ENCODE measurements at places on chromosomes 1 and 21.

- no peak for DNase-seq
These were observed 359.5 kb upstream of the PLXNA2 start for GRCh38 chr1:208603721-208604120.

DNA sequence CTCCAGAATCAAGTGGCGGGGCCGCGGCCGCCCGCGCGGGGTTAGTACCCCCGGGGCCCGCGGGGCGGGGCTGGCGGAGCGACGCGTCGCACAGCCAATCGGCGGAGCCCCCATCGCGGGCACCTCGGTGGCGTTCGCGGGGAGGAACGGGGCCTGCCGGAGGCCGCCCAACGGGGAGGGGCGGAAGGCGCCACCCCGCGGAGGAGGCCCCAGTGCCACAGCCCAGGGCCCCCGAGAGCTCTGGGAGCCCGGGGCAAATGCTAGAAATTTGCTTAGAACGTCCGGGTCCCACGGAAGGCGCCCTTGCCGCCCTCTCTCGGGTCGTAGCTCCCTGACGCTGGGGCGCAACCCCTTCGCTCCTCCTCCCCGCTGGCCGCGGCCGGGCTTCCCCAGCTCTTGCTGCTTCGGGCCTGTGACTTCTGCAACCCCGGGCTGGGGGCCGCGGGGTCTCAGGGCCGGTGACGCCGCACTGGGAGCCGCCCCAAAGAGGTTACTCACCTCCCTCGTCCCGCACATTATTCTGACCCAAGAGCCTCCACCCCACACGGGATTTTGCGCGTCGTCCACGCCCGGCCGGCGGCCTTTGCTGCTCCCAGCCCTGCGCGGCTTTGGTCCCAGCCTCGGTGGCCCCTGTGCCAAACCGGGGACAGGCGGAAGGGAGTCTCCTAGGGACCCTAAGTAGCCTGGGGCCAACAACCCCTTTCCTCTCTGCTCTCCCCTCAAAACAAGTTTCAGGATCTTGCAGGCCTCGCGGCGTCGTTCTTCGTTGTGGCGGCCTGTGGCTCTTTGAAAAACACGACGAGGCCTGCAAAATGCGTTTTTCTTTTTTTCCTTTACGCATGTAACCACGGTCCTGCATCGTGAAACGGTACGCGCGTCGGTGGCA is at the start of gene RUNX3:
Gene RUNX3 (minus strand): TSS at position 17 of the 886 bp plus-strand sequence. CDS start 408 bp downstream, outside the sequence.
- DNase-seq, result peak; percentile 73

- DNase-seq, result peak; percentile 89
These were observed 18.3 kb upstream of the HDAC1 start for GRCh38 chr1:32273391-32274208.

DNA sequence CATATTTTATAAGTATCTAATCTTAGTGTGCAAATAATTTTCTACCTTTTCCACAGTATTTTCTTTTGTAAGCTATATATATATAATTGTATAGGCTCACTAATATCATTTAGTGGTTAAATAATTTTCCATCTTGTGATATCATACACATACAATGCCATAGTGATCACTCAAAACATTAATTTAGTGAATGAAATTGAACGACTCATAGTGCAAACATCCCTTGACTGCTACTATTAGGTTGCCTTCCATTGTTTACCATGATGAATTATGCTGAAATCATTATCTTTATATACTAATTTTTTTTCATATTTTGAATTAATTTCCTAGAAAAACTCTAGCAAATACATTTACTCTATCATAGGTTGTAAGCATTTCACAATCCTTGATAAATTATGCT is 127.1 kb downstream of the PCNX2 start:
- no peak for DNase-seq

- no peak for DNase-seq
These were observed 365.5 kb downstream of the PRDM2 start for GRCh38 chr1:14065486-14065885.

DNA sequence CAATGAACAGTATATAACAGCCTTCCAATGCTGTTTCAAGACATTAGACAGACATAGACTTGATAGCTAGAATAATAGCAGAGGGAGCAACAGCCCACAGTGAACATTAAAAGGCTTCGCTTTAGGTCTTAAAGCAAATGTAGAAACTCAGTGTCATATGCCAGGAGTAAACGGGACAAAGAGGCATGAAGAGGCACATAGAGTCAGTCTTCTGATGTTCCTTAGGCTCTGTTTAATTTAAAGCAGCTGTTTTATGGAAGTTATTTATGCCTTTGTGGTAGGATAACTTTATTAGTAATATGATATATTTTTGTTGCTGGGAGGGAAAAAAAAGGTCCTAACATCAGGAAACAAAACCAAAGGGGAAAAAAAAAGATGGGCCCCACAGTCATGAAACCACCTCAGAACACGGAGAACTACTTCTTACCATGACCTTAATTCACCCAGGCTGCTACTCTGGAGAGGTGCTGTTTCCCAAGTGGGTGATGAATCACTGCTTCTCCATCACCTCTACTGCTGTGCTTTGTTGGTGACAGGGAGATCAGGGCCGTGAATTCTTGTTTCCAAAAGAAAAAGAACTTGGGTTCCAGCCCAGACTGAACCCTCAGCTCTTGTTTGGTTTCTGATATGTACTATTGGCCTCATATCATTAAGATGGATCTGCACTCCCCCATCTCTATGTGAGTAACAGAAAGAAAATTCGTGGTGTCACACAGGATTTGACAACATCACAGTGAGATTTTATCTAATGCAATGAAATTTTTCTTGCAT is 616.9 kb downstream of the KIF26B start:
- DNase-seq, result no peak

DNA sequence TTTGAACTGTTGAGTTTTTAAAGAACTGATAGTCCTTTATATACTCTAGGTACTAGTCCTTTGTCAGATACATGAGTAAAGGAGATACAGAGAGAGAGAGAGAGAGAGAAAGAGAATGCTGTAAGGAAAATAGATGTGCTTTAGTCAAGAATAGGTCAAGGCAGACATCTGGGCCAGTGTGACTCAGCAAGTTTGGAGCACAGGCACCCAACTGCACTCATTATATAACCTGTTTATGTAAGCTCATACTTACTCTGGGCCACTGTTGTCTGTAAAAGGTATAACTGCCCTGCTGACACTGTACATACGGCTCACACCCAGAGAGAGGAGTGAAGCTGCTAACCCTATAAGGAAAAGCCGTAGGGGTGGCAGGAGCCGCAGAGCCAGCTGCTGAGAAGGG is 32.2 kb upstream of the AKT3 start:
- no peak for DNase-seq

- DNase-seq, result no peak
These were observed 6.8 kb upstream of the IFNGR2 start for GRCh38 chr21:33396436-33396835.

DNA sequence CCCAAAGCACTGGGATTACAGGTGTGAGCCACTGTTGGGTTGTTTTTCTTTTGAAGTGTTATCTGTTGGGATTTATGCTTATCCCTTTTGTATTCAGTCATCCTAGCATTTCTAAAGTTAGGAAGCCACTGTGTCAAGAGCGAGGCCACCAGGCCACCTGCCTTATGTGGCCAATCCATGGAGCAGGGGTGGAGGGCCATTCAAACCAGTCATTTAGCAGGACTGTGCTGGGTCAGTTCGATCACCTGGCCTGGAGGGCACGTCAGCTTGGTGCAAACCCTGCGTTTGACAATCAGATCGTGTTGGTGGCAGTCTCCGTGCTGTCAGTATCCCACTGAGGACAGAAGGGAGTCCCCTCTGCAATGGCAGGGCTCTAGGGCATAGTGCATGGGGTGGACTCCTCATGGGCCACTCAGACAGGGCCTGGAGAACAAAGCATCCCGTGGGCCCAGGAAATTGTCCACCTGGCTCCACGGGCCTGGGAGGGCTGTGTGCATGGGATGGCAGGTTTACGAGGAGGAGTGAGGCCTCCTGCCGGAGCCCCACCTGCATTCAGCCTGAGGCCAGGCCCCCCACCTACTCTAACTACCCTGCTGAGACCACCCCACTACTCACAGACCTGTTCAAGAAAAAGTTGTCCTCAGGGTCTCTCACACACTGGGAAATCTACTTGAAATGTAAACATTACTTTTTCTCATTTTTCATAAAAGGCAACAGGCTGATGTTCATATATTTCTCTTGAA is 242.3 kb downstream of the SDCCAG8 start:
- DNase-seq, result no peak

DNA sequence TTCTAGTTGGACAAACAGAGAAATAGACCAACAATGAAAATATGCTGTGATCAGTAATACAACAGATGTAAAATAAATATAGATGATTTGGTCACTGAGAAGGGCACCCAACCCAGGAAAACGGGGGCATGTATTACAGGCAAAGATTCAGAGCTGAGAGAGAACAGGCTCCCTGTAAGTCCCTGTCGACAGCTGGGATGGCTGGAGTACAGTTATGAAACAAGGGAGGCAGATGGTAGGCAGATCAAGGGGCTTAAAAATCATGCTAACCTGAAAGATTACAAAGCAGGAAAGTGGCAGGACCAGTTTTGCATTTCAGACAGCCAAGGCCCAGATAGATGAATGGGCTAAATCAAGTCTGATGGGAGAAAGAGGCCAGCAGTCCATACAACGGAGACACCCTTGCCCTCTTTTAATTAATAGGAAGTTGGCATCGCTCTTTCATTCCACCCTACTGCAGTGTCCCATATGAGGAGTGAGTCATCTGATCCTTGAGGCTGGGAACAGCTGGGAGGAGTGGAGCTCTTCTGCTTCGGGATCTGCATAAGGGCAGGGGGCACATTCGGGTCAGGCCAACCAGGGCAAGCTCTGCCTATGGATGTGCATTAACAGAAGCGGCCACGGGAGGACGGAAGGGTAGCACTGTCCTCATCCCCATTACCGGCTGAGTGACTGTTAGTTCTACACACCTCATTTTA is 171.1 kb downstream of the DAB1 start:
- DNase-seq, result no peak

- DNase-seq, result no peak
These were observed 25.3 kb downstream of the RRAGC start for GRCh38 chr1:38834221-38834782.

GRCh38 chr21:14303731-14304488 is 79.0 kb downstream of the HSPA13 start:
- DNase-seq, result no peak

DNA sequence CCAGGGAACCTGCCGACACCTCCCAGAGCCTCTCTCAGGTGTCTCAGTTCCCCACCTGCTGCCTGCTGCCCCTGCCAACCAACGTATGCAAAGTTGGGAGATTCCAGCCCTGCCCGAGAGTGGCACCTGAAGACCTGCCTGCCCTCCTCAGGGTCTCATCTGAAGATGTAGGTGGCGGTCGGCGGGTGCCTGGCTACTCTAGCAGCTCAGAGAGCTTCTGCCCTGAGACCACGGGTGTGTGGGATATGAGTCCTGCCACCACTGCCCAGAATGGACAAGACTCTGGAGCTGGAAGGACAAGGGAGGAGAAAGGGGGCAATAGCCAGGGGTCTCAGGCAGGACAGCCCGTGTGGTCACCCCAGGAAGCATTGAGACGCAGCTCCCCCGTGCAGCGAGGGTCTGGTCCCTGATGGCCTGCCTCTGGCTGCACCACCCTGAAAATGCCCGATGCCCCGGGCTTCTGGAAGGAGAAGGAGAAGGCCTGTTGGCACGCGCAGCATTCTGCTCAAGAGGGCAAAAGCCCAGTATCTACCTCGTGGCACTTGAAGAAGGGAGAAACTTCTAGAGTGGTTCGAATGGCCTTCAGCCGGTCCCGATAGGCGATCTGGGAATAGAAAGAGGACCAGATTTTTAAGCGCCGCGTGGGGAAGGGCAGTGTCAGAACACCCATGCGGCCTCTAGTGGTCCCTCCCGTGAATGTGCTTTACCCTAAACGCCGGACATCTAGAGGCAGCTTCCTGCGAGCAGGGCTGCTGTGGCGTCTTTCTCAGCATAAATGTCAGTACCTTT is 88.8 kb downstream of the STUM start:
- no peak for DNase-seq

- DNase-seq, result no peak
These were observed 171.4 kb upstream of the SNX7 start for GRCh38 chr1:98490099-98490498.

DNA sequence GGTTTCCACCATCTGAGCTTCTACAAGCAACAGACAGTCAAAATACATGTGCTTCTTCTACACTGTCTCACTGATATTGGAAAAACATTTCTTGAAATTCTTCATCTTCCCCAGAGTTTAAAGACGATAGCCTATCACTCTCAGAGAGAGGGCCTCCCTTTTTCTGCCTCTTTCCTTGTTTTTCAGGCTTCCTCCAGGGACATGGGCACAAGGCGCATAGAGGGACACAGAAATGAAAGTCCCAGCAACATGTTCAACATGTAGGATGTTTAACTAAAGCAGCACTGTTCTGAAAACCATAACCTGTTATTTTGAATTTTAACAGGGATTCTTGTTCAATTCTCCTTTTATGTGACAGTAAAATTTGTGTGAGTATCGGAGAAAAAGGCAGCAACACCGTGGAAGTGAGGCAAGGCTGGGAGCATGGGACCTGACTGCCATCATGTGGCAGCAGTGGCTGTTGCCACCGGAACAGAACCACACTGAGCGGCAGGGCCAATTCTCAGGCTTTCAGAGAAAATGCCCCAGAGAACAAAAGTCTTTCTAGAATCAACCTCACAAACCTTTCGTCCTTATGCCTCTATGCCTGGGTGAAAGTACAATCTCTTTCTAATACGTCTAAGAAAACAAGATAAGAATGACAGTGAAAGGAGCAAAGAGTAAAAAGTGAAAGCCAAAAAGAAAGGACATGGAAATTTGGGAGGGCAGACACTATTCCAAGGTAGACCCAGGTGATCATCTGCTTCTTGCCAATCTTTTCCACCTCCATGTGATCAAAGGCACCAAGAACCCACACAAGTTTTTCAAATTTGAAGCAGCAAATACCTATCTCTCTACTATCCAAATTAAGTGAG is 54.5 kb downstream of the PCNX2 start:
- DNase-seq, result peak; percentile 3

DNA sequence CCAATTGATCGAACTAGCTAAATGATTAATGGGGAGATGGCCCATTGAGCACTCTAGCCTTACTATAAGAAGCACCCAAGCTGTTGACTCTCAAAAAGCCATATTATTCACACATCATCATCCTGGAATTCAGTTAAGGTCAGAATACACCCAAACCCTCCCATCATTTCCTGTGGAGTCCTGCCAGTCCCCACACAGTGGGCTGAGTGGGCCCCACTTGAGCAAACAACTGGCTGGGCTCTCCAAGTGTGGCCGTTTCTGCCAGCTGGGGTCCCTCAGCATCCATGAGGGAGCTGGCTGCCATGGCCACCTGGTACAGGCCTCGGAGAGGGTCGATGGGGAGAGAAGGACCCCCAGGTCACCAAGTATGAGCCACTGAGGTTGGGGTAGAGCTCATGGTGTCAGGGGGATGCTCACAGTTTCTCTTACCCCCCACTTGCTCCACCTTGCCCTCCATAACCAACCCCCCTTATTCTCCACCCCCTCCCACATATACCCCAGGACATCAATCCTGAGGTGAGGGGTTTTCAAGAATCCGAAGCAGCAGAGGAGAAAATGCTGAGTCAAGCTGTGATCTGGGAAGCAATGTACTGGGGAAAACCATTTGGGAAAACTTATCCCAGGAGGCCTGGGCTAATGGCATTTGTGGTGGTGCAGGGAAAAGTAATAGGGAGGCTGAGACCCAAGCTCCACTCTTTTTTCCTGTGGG is 60.3 kb downstream of the UBE2T start:
- DNase-seq, result no peak
